ENCODE measurements at places on chromosomes 11 and 22.

DNA sequence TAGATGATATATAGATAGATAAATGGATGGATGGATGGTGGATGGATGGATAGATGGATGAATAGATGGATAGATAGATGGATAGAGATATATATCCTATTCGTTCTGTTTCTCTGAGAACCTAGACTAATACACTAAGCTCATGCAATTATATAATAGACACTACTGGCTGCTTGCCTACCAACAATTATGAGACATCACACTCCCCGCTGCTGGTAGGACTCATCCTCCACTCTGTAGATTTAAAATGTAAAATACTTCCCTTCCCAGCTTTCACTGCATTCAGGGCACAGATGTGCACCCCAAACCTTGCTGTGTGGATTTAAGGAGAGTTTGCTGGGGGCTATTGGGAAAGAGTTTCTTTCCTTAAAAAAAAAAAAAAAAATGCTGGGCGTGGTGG is 28.3 kb upstream of the RCN1 start:
- no peak for DNase-seq

- DNase-seq: no peak
These were observed 82.6 kb upstream of the CSNK2A3 start for GRCh38 chr11:11435635-11436034.

DNA sequence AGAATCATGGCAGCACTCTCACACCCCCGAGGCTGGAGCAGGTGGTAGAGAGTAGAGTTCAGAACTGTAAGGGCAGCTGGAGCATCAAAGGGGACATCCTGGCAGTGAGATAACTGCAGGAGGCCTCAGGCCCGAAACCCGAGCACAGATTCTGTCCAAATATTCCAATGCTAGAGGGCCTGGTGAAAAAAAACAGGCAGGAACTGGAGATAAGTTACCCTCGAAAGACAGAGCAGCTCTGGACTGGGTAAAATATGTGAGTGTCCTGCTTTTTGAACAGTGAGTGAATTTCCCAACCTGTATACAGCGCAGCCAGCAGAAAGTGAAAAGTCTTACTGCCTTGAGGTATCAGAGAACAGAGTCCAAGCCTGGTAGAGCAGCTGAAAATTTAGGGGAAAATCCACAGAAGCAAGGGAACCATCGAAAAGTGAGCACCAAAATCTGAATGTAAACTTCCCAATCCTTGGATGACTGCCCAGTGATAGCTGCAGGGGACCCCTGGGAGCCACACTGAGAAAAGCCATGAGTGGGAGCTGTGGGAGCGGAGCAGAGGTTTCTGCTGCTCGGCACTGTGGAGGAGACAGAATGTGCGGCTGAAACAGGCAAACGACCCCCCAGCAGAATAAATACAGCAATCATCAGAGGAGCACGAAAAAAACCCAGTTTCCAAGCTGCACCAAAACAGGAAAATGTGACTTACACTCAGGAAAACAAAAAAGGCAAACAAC is 50.6 kb downstream of the WNT11 start:
- DNase-seq: no peak

DNA sequence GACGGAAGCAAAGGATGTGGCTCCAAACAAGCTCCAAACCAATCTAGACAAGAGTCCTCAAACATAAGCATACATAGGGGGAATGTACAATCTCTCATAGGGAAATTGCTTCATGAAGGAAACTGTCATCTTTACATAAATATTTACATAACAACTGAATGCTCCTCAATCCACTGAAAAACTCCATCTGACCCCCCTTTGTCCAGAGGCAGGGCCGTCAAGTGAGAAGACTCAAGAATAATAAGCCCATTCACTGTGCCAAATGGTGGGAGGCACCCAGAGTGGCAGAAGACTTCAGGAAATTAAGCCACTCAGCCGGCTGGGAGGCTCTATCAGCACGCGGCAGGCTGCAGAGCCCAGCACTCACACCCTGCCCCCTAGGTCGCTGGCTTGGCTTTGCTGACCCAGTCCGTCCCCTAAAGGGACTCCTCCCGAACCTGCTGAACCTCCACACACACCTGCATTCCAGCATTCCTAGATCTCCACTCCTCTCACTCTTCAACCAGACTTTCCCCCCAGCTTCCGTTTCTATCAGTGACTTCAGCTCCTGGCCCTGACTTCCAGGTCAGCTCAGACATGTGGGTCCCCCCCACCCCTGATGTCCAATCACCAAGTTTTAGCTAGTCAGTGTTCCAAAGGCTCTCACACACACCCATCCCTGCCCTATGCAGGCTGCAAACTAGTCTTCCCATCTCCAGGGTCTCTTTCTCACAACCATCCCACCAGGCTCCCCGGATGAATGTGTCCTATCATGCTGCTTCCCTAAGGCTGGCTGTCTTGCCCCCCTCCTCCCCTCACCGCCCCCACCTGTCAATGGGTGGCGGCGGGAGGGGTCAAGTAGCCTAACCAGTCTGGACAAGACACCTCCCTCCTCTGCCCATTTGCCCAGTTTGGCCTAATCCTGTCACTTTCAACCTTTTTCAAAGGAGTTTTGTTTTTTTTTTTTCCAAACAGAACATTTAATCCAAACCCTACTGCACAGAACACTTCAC is 11.3 kb downstream of the VPS37C start:
- no peak for DNase-seq

- DNase-seq: no peak
These were observed 68.7 kb downstream of the DDX10 start for GRCh38 chr11:108733479-108734116.

GRCh38 chr11:9148727-9149126 is 57.3 kb upstream of the SCUBE2 start:
- DNase-seq: no peak

DNA sequence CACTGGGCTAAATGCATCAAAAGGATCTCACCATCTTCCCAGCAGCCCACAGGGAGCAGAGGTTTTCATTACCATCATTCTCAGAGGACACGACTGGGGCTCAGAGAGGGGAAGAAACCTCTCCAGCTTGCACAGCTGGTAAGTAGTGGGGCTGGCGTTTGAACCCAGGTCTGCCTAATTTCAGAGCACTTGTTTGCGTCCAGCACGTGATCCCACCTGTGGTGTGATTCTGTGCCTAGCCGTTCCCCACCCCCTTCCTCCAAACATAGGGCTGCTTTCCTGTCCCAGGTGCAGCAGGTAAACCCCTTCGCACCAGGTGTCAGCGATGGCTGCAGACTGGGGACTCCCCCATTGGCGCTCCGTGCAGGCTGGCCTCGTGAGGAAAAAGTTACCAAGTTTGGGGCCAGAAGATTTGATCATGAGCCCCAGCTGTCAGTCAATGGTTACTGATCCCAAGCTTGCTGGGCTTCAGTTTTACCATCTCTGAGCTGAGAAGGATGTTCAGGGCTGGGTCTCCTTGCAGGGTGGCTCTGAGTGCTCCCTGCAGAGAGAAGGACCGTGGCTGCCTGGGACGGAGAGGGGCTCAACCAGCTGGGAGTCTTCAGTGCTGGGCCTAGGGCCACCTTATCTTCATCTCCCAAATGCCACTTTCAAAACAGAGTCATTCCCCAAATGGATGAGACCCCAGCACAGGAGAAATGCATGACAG is 445.6 kb downstream of the TBC1D22A start:
- no peak for DNase-seq

- no peak for DNase-seq
These were observed 7.2 kb downstream of the PIM3 start for GRCh38 chr22:49967706-49968208.

DNA sequence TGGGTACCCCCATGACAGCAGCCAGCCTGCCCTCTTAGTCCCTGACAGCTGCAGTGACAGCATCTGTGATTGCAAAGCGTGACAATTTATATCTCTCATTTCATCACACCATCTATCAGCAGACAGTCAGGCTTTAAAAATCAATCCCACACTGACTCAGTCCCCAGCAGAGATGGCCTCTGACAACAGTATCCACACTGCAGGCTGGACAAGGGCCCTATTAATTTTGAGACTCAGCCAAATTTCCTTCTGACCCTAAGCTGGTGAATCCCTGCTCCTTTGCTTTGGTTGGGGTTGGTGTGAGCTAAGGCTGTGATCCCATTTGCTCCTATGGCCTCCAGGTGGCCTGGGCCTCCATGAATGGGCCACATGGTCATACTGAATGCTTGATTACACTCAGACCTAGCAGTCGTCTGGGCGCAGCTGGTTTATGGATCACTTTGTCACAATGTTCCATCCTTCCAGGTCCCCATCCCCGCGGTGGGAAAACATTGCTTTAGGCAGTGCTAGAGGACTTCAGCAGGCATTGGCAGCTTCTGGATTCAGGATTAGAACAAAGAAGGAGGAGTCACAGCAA is 68.2 kb upstream of the B3GAT1 start:
- DNase-seq: no peak

- no peak for DNase-seq
These were observed 142.8 kb upstream of the MTNR1B start for GRCh38 chr11:92826603-92827002.

DNA sequence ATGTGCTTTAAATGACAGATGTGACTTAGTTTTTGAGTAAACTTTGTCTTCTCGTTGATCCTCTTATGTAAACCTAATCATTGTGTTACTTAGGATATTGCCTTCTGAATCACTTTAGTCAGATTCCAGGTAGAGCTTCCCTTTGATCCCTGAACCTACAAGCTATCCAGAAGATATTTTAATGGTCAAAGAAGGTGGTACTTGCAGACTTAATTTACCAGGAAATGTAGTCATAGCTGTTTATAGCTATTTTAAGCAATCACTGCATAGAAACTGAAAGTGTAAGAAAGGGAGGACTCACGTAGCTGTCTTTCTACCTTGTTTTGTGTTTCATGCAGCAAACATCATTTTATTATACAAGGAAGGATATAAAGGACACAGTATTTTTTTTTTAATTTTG is 189.5 kb downstream of the DDX10 start:
- no peak for DNase-seq

GRCh38 chr11:44326615-44327475 is 16.9 kb upstream of the ALX4 start:
- no peak for DNase-seq

GRCh38 chr11:61869708-61870451 is 21.5 kb downstream of the FADS3 start:
- DNase-seq: no peak

DNA sequence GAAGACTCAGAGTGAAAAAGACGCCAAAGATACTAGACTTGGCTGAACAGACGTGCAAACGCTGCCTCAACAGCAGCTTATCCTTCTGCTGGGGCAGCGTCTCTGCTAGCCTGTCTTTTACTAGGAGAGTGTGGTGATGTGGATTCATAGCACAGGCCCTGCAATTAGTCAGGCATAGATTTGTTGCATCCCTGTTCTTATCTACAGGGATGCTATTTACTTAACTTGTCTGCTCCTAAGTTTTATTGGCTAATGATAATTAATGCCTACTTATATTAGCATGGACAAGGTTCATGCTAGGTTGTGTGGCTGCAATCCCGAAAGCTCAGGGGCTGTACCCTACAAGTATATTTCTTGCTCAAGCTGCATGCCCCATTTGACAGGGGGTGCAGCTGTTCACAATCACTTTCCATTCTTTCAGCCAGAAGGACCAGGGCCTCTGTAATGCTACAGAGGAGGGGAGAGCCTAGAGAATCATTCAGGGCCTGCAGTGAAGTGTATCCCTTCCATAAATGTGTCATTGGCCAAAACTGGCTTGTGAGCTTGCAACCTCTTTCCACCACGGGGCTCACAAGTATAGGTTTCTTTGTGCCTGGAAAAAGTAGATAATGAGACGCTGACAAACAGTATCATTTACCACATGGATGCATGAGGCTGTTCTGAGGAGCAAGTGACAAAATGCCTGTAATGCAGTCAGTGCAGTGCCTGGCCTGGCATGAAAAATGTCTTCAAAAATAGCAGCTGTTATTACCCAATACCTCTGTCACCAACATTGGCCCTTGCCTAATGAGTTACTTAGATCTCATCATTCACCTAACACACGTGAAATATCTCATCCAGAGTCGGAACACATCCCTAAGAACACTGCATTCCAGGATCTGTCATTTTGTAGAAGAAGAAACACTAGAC is 685.8 kb upstream of the API5 start:
- no peak for DNase-seq

DNA sequence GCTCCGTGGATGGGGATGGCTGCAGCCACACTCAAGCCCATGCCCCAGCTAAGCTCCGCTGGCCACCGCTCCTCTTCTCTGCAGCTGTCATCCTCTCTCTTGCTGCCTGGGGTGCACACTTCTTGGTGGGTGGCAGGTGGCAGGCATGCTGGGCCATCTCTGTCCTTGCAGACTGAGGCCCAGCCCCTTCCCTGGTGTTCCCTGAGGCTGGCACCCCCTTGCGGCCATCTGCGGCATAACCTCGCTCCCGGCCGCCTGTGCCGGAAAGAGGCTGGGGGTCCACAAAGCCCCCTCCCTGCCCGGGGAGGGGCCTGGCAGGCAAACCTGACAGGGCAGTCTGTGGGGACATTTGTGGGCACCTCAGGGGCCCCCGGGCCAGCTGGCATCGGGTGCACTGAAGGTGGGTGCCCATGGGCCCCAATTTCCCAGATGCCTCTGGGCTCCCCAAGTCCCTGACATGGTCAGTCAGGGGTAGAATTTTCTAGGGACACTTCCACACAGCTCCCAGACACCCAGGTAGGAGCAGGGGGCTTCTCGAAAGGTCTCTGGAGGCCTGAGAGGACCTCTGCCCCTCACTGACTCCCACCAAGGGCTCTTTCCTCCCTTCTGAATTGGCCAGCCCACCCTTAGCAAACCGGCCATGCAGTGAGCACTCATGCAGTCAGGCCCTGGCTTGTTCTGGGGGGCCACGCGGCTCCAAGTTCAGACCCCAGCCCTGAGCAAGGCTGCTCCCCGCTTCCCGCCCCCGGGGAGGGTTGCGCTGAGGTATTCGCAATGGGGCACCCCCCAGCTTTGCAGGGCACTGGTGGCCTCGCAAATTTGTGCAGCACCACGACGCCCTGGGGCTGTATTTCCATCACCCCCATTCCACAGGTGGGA is 23.5 kb upstream of the TH start:
- peak; percentile 38 for DNase-seq

GRCh38 chr22:38415561-38416321 is 39.3 kb downstream of the KCNJ4 start:
- DNase-seq: no peak

GRCh38 chr22:24436553-24436952 is 9.2 kb downstream of the ADORA2A start:
- DNase-seq: no peak

GRCh38 chr22:29904020-29904419 is 21.0 kb downstream of the MTMR3 start:
- DNase-seq: no peak

DNA sequence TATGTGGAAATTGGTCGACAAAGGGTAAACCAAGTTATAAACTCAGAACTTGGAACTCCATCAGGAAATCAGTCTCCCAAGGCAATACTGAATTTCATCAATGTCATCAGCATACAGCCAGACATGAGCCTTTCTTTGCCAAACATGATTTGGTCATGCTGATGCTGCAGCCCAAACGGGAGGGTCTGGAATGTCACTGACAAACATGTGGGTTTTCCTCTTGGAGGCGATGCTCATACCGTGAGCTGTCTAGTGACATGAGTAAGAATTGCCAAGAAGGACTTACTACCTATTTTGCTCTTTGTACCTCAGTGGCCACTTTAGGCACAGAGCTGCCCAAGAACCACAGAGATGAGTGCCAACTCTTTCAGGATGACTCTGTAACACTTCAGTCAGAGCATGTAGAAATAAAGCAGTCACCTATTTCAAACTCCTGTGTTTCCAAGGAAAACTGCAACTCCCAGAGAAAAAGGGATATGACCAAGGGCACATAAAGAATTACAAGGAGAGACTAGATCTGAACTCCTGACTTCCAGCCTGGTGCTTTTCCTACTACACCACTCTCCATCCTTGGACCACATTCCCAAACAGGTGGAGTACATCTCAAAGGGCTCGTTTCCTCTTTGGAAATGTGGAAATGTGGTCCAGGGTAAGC is 24.3 kb upstream of the MRGPRX2 start:
- no peak for DNase-seq

GRCh38 chr22:22556995-22557925 is 1.8 kb downstream of the PRAME start:
- DNase-seq: no peak
